ENCODE measurements at places on chromosomes 5 and 9.
A peak's percentile ranks its signal among the peaks of the same experiment; 100 is the strongest.

DNA sequence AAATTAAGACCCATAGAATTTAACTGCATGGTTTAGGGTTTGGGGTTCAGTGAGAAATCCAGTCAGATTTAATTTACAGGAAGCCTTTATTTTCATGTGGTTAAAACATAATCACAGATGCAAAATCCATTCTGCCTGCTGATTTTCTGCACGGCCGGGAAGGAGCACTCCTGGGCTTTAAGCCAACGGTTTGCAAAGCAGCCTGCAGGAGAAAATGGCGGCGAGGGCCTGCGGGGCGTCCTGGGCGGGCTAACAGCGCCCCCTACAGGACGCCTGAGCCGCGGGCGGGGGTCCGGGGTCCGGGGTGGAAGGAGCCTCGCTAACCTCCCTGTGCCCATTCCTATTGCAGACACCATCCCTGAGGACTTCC is 47.6 kb downstream of the THBS4 start:
- no peaks in the 10 kb centered on the region for H3K27me3 ChIP-seq
- no peaks in the 10 kb centered on the region for H3K4me1 ChIP-seq
- no peaks in the 10 kb centered on the region for H3K36me3 ChIP-seq
- peak overlapping the region; percentile 54 for H3K4me3 ChIP-seq
- peak overlapping the region; percentile 81 for H3K27ac ChIP-seq
- DNase-seq, result peak; percentile 78

- H3K4me3 ChIP-seq, result no peak overlapping the region
- H3K27ac ChIP-seq, result no peak overlapping the region
- no peak for DNase-seq
- H3K27me3 ChIP-seq, result no peaks in the 10 kb centered on the region
These were observed 25.9 kb upstream of the GLDC start for GRCh38 chr9:6671416-6671815.

DNA sequence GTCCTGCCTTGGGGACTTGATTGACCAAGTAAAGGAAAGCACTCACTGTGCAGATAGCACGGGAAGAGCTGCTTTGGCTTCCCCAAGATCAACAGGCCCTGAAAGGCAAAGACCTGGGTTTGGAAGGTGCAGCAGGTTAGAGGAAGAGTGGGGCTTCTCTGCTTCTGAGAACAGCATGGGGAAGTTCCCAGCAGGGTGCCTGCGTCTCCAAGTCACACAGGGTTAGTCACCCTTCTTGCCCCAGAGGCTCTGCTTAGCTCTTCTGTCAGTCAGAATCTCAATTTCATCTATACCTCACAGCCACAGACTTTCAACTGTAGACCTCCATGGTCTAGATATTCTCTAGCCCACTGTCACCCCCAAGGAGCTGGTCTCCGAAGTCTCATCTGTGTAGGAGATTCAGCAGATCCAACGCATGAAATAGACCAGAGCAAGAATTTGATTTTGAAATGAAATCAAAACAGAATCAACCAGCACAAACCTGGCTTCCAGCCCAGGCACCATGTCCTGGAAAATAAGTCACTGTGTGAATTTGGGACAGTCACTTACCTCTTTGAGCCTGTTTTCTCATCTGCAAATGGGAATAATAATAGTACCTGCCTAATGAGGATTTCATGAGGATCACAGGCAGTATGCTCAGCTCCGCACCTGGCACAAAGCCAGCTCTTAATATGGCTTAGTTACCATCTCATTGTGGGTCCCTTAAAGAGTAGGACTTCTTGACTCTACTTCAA is 64.0 kb downstream of the SFXN1 start:
- no peaks in the 10 kb centered on the region for H3K27me3 ChIP-seq
- no peak for DNase-seq
- H3K4me1 ChIP-seq, result no peaks in the 10 kb centered on the region
- H3K27ac ChIP-seq, result no peak overlapping the region
- no peaks in the 10 kb centered on the region for H3K36me3 ChIP-seq
- H3K4me3 ChIP-seq, result no peak overlapping the region

DNA sequence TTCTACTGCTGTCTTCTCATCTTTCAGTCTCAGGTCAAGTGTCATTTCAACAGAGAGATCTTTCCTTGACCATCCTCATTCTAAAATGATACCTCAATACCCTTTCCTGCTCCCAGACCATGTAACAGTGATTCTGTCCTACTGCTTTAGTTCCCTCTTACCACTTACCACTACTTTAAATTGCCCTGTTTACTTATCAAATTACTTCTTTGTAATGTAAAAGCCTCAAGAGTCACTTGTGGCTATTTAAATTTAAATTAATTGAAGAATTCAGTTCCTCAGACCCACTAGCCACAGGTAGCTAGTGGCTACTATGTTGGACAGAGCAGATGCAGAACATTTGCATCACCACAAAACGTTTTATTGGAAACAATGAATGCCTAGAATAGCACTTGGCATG is 217.3 kb downstream of the ADAMTS6 start:
- no peaks in the 10 kb centered on the region for H3K36me3 ChIP-seq
- no peak overlapping the region for H3K27ac ChIP-seq
- DNase-seq, result no peak
- H3K4me3 ChIP-seq, result no peak overlapping the region
- H3K27me3 ChIP-seq, result no peaks in the 10 kb centered on the region

- H3K27me3 ChIP-seq, result no peaks in the 10 kb centered on the region
- no peak overlapping the region for H3K4me3 ChIP-seq
- no peak for DNase-seq
These were observed 34.3 kb downstream of the S1PR3 start for GRCh38 chr9:89025553-89025952.

GRCh38 chr5:128378196-128378595 is 159.8 kb downstream of the FBN2 start:
- no peaks in the 10 kb centered on the region for H3K4me1 ChIP-seq
- H3K4me3 ChIP-seq, result no peak overlapping the region
- H3K27ac ChIP-seq, result no peak overlapping the region
- no peaks in the 10 kb centered on the region for H3K27me3 ChIP-seq
- no peak for DNase-seq

DNA sequence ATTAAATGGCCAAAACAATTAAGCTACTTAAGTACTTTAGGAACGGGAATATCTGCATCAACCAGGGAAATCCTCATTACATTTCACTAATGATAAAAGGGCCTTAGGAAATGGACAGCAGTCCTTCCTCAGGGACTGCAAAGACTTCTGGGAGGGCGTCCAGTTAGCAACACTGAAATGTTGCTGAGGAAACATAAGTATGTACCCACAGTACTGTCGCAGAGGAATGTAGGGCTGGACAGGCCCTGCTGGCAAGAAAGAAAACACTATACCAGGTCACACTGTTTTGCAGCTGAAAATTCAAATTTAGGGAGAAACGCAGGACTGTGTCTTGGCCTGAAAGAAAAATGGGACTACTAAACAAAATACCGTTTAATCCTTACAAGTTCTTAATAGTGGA is 1.3 kb downstream of the C5orf15 start:
- H3K36me3 ChIP-seq, result no peaks in the 10 kb centered on the region
- H3K27ac ChIP-seq, result peak overlapping the region; percentile 93
- no peaks in the 10 kb centered on the region for H3K27me3 ChIP-seq

DNA sequence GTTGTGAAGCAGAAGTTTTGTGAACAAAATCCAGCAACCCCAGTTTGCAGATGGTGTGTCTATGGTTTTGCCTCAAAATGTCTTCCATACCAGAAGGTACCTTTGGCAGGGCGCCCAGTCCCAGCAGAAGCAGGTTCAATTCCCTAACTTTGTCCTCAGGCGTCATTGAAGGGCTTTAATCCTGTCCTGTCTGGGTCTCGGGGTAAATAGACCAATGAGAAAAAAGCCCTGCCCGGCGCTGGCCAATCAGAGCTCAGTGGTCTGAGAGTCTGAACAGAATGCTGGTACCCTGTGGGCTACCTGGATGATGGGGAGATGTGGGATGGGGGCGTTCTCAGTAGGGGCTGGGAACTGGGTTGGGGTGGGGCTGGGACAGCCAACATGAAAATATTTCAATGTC is 6.2 kb upstream of the ST6GALNAC4 start:
- H3K36me3 ChIP-seq, result no peaks in the 10 kb centered on the region
- peaks cover 36% of the 10 kb centered on the region for H3K4me1 ChIP-seq
- no peaks in the 10 kb centered on the region for H3K27me3 ChIP-seq
- DNase-seq, result no peak

GRCh38 chr9:22383718-22384117 is 62.9 kb upstream of the DMRTA1 start:
- no peak for DNase-seq
- no peak overlapping the region for H3K27ac ChIP-seq
- no peaks in the 10 kb centered on the region for H3K27me3 ChIP-seq
- H3K4me3 ChIP-seq, result no peak overlapping the region
- H3K36me3 ChIP-seq, result no peaks in the 10 kb centered on the region
- no peaks in the 10 kb centered on the region for H3K4me1 ChIP-seq

DNA sequence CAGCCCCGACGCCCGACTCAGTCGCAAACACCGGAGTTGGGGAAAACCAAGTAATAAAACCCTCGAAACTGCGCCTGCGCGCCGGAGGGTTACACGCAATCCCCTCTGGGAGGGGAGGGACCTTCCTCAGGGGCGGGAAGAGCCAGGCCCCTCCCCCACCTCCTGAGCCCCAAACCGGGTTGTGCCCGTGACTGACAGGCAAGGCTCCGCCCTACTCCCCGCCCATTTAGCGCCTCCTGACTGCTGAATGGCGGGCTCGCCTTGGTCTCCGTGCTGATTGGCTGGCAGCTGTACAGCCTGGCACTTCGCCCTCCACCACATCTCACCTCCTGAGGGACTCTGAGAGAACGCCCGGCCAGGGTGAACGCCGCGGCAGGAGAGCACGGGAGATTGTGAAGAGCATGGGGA is at the start of gene PRDM9:
Gene PRDM9, plus strand, starts transcription at position 332 of the 408 bp plus-strand sequence. CDS start 1,425 bp downstream, outside the sequence.
- H3K4me1 ChIP-seq, result no peaks in the 10 kb centered on the region
- H3K36me3 ChIP-seq, result no peaks in the 10 kb centered on the region
- H3K27ac ChIP-seq, result no peak within 1 kb of the TSS
- no peaks in the 10 kb centered on the region for H3K27me3 ChIP-seq
- no peak for DNase-seq
- H3K4me3 ChIP-seq, result no peak within 1 kb of the TSS

DNA sequence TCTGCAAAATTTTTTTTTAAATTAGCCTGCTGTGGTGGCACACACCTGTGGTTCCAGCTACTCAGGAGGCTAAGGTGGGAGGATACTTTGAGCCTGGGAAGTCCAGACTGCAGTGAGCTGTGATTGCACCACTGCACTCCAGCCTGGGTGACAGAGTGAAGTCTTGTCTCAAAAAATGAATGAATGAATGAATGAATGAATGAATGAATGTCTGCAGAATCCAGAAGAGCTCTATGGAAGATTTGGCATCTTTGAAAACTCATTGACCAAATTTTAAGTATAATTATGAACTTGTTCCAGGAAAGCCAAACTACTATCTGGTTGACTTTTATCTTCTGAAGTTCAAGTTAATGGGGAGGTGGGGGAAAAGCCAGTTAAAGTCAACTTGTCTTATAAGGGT is 94.2 kb upstream of the ERBIN start:
- no peaks in the 10 kb centered on the region for H3K4me1 ChIP-seq
- no peaks in the 10 kb centered on the region for H3K36me3 ChIP-seq
- no peaks in the 10 kb centered on the region for H3K27me3 ChIP-seq

GRCh38 chr5:60209146-60209840 is 315.8 kb upstream of the PDE4D start:
- no peak overlapping the region for H3K4me3 ChIP-seq
- H3K4me1 ChIP-seq, result no peaks in the 10 kb centered on the region

- H3K36me3 ChIP-seq, result no peaks in the 10 kb centered on the region
- no peaks in the 10 kb centered on the region for H3K27me3 ChIP-seq
- H3K4me1 ChIP-seq, result no peaks in the 10 kb centered on the region
- H3K4me3 ChIP-seq, result no peak overlapping the region
- DNase-seq, result no peak
- H3K27ac ChIP-seq, result no peak overlapping the region
These were observed 21.7 kb downstream of the RMI1 start for GRCh38 chr9:84002344-84002743.

GRCh38 chr9:37415011-37415719 is 7.3 kb upstream of the GRHPR start:
- H3K4me1 ChIP-seq, result no peaks in the 10 kb centered on the region
- peak overlapping the region; percentile 43 for H3K4me3 ChIP-seq
- H3K27ac ChIP-seq, result peak overlapping the region; percentile 50
- no peaks in the 10 kb centered on the region for H3K27me3 ChIP-seq
- H3K36me3 ChIP-seq, result no peaks in the 10 kb centered on the region
- DNase-seq, result no peak

- H3K36me3 ChIP-seq, result no peaks in the 10 kb centered on the region
- H3K27me3 ChIP-seq, result no peaks in the 10 kb centered on the region
- no peak for DNase-seq
- H3K4me1 ChIP-seq, result no peaks in the 10 kb centered on the region
These were observed 6.7 kb downstream of the OR1K1 start for GRCh38 chr9:122806661-122807060.

- H3K4me1 ChIP-seq, result peaks cover 19% of the 10 kb centered on the region
- H3K27ac ChIP-seq, result no peak overlapping the region
- no peak for DNase-seq
- no peak overlapping the region for H3K4me3 ChIP-seq
- H3K36me3 ChIP-seq, result no peaks in the 10 kb centered on the region
These were observed 81.4 kb downstream of the ZNF608 start for GRCh38 chr5:124665035-124665434.

- no peak overlapping the region for H3K4me3 ChIP-seq
- no peaks in the 10 kb centered on the region for H3K27me3 ChIP-seq
- no peaks in the 10 kb centered on the region for H3K4me1 ChIP-seq
These were observed 39.2 kb downstream of the ADAMTS19 start for GRCh38 chr5:129499208-129499852.

DNA sequence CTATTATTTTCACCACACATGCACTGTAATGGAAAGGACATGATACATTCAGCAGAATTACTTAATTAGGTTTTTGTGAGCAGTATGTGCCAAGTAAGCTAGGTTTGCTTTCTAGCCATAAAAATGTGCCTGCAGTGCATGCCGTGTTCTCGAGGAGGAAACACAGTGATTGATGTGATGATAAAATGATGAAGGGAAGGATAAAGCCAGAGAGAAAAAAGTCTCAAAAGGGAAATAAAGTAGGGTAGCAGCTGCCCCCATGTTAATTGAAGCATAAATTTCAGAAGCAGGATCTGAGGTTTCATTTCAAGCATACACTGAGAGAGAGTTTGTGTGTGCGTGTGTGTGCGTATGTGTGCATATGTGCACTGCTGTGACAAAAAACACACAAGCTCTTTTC is 714.2 kb upstream of the C9orf72 start:
- no peaks in the 10 kb centered on the region for H3K27me3 ChIP-seq
- H3K4me1 ChIP-seq, result no peaks in the 10 kb centered on the region
- H3K4me3 ChIP-seq, result no peak overlapping the region
- no peak overlapping the region for H3K27ac ChIP-seq
- H3K36me3 ChIP-seq, result no peaks in the 10 kb centered on the region

- H3K4me3 ChIP-seq, result peak overlapping the region; percentile 58
- peaks cover 59% of the 10 kb centered on the region for H3K4me1 ChIP-seq
- H3K27ac ChIP-seq, result peak overlapping the region; percentile 70
- H3K36me3 ChIP-seq, result peaks cover 17% of the 10 kb centered on the region
These were observed 29.0 kb downstream of the CXXC5 start for GRCh38 chr5:139676951-139677735.

GRCh38 chr9:135085830-135086546 is 1.5 kb upstream of the OLFM1 start:
- DNase-seq, result peak; percentile 81
- H3K27ac ChIP-seq, result no peak overlapping the region
- H3K4me3 ChIP-seq, result peak overlapping the region; percentile 27
- peaks cover 12% of the 10 kb centered on the region for H3K4me1 ChIP-seq

All from ascending aorta (tissue), 2 donors.